ENCODE measurements at places on chromosomes 6 and 20.

DNA sequence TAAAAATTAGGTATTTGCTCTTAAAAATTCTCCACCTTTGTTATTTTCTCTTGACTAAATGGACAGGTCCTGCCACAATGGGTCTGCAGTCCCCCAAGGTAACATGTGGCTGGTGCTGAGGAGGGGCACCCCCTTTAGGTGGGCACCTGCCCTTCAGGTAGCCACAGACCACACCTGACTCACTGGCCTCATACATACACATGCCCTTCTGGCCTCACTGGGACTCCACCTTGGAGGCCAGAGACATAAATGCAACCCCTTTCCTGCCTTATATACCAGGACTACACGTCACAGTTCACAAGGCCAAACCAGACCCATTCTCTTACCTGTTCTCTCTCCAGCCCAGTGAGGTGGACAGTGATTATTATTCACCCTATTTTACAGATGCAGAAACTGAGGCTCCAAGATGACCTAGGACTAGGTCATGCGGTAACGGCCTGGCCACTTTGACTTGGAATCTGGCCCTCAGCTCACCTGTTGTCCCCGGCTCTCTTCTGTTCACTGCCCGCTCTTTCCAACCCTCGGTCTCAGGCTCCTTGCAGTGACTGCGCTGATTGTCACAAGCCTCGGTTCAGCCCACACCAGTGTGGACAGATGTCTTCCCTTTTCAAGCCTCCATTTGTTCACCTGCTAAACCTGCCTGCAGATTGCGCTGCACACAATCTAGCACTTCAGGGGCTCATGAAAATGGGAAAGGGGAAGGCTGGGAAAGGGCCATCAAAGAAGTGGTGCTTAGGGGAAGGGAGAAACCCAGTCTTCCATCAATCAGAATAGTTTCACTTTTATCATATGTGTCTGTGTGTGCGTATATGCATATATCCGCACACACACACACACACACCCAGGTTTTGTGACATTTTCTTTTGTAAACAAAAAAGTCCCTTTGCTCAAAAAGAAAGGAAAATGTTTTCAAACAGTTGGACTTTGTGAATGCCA lies 121.7 kb downstream of the BCAS1 start:
- DNase-seq = no peak

GRCh38 chr6:13281686-13282085 lies 46.7 kb downstream of the TBC1D7 start:
- no peak for DNase-seq

GRCh38 chr6:134123666-134124208 lies 71.3 kb upstream of the SLC2A12 start:
- DNase-seq = no peak

DNA sequence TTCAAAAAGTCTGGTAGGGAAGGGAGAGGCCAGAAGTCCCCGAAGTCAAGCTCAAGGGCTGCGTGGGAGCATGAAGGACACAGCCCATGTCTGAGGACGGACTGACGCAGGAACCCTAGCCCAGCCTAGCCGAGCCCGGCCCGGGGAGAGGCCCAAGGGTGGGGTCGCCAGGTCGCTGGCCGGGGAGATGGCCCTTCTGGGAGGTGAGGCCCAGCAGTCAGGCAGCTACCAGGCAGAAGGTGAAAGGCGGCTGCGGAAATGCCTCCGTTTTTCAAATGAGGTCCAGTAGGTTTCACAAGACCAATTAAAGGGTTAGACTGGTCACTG lies 44.6 kb downstream of the WDR27 start:
- no peak for DNase-seq

DNA sequence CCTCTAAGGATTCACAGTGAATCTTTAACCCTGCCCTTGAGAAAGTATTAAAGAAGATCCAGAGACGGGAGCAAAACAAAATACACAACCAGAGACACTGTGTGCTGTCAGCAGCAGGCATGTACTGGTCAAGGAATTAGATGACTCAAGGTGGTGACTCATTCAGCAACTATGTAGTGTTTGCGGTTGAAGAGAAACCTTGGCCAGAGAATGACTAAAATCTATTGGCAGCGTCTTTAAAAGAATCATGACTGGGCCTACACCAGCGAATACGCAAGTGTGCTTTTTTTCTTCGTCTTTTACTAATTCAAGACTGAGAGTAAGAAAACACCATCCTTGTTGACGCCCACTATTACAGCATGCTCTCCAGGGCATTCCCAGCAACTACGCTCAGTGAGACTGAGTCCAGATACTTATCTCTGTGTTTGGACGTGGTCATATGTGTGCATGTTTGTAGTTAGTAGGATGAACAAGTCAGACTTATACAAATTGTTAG lies 72.4 kb upstream of the BACH2 start:
- DNase-seq = no peak

GRCh38 chr6:108656836-108657235 lies 96.1 kb downstream of the FOXO3 start:
- no peak for DNase-seq

DNA sequence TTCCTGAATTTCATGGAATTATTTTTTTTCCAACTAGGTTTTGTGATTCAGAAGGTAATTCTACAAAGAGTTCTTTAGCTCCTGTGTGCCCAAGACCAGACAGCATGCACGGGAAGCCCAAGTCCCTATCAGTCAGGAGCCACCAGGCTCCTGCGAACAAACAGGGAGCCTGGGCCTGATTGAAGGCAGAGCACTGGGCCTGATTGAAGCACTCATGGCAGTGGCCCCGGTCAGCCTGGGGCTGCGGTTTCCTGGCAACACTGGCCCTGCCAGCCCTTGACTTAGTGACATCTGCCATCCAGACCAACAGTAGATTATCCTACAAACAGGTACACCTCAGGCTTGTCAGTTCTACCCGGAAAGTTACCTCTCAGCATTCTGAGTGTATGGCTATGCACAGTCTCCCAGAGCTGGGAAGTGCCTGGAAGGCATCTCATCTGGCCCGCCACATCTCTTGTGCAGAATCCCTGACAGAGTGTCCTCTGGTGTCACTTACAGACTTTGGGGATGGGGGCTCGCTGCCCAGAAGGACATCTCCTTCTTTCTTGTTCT lies 133.8 kb downstream of the VEGFA start:
- DNase-seq = no peak

- DNase-seq = no peak
Observed at GRCh38 chr6:56852260-56853010, 102.5 kb upstream of the BEND6 start.

- no peak for DNase-seq
Observed at GRCh38 chr20:35621560-35621946, 5.9 kb downstream of the SPAG4 start.

- DNase-seq = no peak
Observed at GRCh38 chr6:12138936-12139335, 126.8 kb downstream of the HIVEP1 start.

DNA sequence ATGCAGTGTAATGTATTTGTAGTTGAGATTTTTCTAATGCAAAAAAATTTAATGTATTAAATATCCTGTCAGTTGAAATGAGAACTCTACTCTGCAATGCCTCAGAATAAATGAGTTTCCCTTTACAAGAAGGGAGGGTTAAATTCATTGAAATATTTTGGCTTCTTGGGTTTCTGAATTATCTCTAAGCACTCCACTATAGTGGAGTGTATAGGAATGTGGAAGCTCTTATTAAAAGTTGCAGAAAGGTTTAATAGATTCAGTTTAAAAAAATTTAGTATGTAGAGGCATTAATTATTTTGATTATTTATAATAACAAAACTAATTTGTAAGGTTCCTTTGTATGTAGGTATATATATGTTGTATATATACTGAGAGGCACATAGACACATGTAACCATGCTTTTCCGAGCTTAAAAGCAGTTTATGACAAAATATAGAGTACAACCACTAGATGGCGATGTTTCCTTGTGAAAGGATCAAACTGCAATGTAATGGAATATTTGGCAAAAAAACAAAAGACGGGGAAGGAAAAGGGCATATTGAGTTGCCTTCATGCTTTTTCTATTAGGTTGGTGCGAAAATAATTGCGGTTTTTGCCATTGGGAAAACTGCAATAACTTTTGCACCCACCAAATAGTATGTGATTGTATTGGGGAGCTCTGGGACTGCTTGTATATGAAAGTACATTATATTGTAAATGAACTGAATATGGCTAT lies 144.2 kb downstream of the MYO6 start:
- DNase-seq = no peak

GRCh38 chr20:16517946-16518783 lies 55.1 kb downstream of the KIF16B start:
- DNase-seq = no peak

DNA sequence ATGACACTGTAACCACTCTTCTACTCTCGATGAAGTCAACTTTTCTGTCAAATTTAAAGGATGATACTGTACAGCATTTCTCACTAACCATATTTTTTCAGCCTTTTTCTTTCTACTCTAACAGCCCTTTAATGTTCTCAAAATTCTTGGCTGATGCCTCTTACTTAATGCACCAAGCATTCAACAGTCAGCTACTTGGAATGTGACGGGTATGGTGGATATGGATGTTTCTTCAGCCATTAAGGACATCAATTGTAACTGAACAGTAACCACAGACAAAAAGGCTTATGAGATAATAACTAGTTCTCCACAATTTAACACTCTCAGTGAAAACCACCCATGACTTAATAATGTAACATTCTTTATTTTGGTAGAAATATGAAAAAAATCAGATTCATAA lies 467.2 kb upstream of the ZNF337 start:
- no peak for DNase-seq

DNA sequence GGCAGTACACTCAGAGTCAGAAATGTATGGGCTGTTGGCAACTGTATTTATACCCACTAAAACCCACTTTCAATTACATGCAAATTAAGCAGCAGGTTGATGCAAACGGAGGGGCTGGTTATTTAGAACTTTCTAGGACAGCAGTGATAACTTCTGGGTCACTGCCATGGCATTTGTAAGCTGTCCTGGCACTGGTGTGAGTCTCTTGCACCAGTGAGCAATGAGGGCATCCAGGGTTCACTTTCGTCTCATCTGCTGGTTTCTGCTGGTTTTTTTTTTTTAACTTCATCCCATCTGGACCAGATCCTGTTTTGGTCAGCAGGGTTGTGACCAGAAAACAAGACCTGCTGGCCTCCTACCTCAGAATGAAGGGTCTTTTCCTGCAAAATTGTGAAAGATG lies 49.2 kb downstream of the CDH26 start:
- no peak for DNase-seq

- no peak for DNase-seq
Observed at GRCh38 chr20:46646659-46647380, 4.4 kb downstream of the SLC13A3 start.

DNA sequence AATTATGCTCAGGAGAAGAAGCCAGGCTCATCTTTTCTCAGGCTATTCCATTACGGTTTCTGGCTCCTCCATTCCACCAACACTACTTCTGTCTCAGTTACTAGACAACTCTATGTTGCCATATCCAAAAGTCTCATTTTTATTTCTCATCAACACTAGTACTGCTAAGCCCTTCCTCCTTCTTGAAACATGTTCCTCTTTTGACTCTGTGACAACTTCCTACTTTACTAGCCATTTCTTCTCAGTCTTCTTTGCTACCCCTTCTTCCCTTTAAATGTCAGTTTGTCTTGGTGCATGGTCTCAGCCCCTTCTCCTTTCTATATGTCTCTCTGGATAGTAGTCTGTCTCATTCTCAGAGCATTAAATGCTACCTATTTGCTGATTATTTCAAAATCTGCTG lies 7.1 kb upstream of the ADGRG6 start:
- DNase-seq = peak; percentile 5

DNA sequence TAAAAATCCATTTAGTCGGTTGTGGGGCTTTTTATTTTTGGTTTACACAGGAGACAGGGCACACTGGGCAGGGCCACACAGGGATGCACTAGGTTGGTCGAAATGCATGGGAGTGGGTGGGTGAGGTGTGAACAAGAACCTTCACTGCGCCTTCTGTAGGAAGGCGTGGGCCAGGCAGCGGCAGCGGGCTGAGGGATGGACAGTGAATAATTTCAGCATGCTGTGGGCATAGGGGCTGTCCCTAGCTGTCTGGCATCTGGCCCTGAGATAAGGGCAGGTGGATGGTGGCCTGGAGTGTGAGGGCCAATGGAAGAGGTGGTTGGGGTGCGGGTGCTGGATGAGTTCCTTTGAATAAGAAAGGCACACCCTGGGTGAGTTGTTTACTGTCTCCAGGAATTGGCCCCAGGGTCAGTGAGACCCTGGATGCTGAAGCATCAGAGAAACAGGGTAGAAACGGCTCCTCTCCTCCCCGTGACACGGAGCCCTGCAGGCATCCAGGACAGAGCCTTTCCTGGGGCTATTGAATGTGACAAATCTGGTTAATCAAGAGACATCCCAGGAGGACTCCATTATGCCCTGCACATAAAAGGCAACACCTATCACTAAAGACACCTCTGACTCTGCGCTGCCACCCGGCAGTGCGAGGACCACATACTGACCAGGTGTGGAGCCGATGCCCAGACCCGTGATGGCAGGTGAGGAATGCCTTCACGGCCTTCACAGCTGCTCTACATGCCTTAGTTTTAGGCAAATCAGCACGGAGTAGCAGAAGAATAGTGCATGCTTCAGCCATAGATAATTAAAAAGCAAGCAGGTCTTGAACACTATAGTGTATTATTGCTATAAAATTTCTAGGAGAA lies 123.0 kb upstream of the SNX9 start:
- DNase-seq = no peak

DNA sequence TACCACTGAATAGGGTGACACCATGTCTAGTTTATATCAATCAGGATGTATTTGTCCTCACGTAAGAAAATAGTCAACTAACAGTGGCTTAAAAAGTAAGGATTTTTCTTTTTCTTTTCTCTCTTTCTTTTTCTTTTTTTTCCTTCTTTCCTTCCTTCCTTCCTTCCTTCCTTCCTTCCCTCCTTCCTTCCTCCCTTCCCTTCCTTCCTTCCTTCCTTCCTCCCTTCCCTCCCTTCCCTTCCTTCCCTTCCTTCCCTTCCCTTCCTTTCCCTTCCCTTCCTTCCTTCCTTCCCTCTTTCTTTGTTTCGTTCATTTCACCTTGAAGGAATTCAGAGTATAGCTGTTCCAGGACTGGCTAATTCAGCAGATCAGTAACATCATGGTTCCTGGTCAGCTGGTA lies 83.2 kb downstream of the SOX4 start:
- DNase-seq = no peak

DNA sequence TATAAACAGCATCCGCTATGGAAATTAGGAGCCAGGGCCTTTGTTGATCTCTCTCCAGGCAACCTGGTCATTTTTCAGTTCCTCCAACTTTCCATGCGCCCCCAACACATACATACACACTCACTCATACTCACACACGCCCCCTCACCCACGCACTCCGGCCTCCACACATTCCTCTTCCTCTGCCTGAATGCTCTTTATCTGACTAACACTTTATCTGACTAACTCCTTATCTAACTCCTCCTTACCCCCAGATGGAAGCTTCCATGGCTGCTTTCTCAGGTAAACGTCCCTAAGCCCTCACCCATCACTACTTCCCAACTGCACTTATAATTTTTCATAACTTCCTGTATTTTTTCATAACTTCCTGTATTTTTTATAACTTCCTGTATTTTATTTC lies 17.4 kb downstream of the CASS4 start:
- no peak for DNase-seq

- DNase-seq = no peak
Observed at GRCh38 chr20:45301824-45302271, 4.8 kb upstream of the RBPJL start.

DNA sequence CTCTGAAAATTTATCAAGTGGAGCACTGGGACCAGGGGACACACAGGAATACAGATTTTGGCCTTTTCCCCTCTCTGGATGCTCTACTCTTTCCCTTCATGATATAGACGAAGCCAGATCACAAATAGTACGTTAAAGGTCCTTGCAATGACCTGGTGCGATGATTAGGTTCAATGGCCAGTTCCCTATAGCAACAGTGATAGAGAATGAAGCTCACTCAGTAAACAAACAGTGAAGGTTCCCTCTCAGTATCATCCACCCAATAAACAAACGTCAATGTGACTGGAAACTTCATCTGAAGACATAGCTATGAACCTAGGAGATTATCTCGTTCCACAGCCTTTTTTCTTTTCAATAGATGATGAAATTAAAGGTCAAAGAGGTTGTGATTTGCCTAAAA lies 596.2 kb downstream of the KIF16B start:
- no peak for DNase-seq
